Inflammatory macrophage treated with lipopolysaccharide for 4 hours (primary cell): ENCODE measurements at places on chromosomes 13 and 19.
A peak's percentile ranks its signal among the peaks of the same experiment; 100 is the strongest.

- no peak for DNase-seq
Measured at GRCh38 chr19:48656840-48657474, 11.0 kb upstream of the CA11 start.

GRCh38 chr19:17648097-17648660, 40.0 kb downstream of the UNC13A start:
- no peak for DNase-seq

DNA sequence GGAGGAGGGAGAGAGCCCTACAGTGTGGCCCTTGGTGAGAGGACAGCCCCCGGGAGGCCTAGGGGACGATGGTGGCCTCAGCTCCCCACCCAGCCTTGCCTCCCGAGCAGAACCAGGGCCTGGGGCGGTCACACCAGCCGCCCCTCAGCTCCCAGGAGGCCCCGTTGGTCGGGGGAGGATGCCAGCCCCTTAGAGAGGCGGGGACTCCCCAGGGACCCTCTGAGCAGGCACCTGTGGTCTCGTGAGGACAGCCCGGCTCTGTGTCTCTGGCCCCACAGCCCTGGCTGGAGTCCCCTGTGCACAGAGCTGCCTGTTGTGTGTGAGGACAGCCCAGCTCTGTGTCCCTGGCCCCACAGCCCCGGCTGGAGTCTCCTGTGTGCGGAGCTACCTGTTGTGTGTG, 158.8 kb downstream of the KDM4B start:
- no peak for DNase-seq

DNA sequence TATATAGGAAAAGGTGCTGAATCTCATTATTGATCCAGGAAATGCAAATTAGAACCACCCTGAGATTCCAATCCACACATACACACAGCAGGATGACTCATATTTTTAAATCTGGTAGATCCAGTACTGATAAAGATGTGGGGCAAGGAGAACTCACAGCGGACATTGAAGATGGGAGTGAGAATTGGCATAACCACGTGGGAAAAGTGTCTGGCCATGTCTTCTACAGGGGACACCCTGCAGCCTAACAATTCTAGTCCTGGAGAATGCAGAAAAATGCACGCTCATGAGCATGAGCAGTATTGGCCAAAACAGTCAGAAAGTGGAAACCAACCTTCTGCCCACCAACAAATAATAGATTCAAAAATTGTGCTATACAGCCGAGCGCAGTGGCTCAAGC, 13.5 kb upstream of the BCL3 start:
- no peak for DNase-seq

GRCh38 chr13:49319951-49320350, 72.2 kb downstream of the CDADC1 start:
- DNase-seq = no peak

DNA sequence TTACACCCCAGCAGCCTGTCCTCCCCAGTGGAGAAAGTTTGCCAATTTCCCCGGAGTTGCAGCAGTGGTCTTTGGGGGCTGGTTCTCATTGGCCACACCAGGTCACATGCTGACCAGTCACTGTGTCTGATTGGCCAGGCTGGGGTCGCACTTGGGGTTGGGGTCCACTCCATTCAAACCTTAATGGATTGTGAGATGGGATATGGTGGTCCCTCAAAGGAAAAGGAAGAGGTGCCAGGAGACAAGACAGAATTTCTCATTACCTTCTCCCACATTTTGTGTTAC, 3.4 kb downstream of the PPM1N start:
- peak; percentile 24 for DNase-seq

- no peak for DNase-seq
Measured at GRCh38 chr13:51997186-51997585, 14.1 kb downstream of the ATP7B start.

DNA sequence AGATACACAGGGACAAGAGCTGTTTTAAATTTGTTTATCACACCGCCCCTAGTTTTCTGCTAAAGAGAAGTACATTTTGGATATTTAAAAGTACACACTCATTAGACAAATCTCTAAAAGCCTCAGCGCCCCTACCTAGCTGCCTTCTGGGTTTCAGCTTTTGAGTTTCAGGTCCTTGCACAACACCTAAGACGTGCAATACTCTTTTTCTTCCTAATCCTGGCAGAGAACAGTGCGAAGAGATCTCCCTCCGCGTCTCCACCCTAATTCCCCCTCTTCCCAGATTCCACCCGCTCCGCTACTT, 421 bp upstream of the KLF5 start:
- no peak for DNase-seq

- DNase-seq = no peak
Measured at GRCh38 chr13:30037306-30037705, 186.9 kb upstream of the UBL3 start.

- DNase-seq = no peak
Measured at GRCh38 chr13:27367570-27367969, 56.8 kb upstream of the GTF3A start.

DNA sequence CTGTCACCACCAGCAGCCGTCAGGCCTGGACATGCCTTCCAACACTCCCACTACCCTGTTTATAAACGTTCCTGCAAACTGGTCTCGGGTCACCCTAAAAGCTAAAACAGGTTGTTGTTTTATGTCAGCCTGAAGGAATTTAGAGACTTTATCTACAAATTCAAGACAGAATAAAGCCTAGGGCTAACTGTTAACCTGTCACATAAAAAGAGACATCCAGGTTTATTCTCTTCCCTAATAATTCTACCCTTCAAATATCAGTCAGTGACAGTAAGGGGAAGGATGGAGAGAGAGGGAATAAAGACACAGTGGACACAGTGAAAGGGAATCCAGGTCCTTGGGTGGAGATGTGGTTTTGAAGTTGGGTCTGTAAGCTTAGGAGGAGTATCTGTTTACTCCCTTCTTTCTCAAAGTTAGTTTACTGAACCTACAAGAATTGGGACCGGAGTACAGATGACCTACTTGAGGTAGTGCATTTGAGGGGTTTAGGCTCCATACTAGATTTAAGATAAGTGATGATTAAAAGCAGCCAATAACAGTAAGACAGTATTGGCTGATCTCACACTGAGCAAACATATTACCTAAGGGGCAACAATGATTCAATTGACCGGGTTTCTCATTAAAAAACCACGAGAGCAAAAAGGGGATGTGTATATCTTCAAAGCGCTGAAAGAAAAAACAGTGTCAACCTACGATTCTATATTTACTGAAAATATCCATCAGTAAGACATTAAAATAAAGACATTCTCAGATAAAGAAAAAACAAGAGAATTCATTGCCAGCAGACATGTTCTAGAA, 142.7 kb downstream of the USP12 start:
- peak; percentile 3 for DNase-seq

- no peak for DNase-seq
Measured at GRCh38 chr19:7236153-7236552, 58.1 kb downstream of the INSR start.

GRCh38 chr13:57409656-57410055, 221.9 kb upstream of the PCDH17 start:
- no peak for DNase-seq

DNA sequence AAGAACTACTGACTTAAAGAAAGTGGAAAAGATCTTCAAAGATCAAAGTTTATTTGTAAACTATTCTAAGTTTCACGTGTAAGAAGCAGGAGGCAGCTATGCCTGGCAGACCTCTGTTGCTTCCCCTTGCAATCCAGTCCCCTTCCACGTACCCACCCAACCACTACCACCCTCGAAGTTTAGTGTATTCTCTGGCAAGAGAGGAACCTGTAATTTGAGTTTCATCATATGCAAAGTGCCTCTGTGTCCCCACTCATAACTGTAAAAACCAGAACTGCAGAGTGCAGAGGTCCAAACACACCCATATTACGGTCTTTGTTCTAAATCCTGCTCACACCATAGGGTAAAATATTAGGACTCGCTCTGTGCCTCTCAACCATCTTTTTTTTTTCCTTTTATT, 75.8 kb upstream of the FRY start:
- peak; percentile 61 for DNase-seq

- no peak for DNase-seq
Measured at GRCh38 chr13:81986308-81986707, 1645.4 kb upstream of the SPRY2 start.

DNA sequence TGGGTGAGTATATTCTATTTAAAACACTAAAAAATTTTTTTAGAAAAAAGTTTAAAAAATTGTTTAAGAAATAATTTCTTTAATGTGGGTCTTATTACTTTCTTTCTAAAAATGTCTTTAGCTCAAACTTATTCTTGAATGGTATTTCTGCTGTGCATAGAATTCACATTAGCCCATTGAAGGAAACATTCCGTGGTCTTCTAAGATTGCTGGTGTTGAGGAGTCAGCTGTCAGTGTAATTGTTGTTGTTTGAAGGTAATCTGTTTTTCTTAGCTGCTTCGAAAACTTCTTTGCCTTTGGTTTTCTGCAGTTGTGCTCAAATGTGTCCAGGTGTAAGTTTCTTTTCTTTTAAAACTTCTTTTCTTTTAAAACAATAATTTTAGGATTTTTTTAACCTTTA, 85.4 kb upstream of the KLF12 start:
- DNase-seq = no peak

DNA sequence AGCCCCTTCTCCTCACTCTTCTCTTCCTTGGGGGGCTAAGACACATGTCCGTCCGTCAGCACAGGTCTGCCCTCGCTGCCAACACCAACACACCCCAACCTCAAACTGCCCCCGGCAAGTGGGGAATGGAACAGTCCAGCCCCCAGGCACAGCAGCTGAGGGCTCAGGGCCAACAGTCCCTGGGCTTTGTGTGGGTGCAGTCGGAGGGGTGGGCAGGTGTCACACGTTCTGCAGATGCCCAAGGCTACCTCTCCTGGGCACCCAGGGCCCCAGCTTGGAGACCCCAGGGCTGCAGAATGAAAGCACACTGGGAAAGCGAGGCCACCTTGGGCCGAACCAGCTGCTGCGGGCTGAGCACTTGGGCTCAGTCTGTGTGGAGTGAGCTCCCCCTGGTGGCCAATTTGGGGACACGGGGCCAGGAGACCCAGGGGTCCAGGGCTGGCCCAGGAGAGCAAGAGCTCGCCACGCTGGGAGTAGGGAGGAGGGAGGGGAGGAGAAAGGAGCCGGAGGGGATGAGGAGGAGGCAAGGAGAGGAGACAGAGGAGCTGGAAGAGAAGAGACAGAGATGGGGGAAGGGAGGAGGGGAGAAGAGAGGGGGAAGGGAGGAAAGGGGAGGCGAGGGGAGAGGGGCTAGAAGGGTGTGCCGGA, 14.0 kb upstream of the ATP8B3 start:
- peak; percentile 56 for DNase-seq

DNA sequence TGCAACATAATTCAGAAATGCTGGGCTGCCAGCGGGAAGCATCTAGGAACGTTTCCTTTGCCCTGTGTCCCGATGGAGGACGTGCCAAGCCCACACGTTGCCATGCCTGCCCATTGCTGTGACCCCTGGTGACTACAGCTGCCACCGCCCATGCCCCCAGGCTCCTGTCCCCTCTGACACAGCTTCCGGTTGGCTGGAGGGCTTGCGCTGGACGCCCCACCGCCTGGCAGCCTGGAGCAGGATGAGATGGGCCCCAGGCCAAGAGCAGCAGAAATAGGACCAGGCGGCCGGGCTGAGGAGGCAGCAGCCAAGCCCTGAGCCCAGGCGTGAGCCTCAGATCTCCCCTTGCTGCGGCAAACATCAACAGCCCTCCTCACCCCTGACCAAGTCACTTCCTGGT, 125.9 kb downstream of the COL4A2 start:
- no peak for DNase-seq

DNA sequence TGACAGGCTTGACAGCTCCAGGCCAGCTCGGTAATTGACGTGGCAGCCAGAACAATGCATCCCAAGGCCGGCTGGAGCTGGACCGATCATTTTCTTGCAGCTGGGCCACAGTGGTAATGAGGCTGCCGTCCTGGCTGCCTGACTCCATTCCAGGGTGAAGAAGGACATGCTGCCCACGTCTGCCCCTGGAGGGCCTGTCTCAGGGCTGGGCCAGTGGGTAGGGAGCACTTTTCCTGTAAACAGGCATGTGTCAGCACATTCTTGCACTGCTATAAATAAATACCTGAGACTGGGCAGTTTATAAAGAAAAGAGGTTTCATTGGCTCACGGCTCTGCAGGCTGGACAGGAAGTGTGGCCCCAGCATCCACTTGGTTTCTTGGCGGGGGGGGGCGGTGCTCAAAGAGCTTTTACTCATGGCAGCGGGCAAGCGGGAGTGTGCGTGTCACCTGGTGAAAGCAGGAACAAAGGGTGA, 38.1 kb upstream of the KCTD15 start:
- DNase-seq = no peak

GRCh38 chr19:3671680-3672574, 28.3 kb downstream of the PIP5K1C start:
- peak; percentile 73 for DNase-seq

- DNase-seq = no peak
Measured at GRCh38 chr13:20968745-20969144, 66.2 kb upstream of the XPO4 start.

GRCh38 chr19:28727480-28728159, 485.3 kb downstream of the UQCRFS1 start:
- DNase-seq = no peak

DNA sequence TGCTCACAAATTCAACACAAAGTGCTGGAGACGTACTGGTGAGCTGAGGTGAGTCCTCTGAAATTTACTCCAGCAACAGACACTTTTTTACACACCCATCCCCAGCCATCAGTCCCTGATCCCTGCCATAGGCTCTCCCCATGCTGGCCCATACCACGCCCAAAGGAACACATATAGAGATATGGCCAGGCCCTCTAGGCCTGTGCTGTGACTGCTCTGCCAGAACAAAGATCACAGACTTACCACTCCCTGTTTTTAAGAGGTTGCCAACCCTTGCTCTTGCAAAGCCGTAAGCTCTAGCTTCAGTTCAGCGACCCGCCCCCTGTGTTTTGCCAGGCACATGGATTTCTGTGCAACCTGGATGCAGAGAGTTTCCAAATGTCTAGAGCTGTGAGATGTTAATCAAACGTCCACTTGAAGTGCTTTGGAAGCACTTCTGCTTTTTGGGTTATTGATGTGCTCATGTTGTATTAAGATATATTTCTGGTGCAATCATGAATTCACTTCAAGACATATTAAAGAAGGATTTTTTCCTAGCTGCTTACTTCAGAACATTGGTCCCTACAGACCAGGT, 59.7 kb downstream of the DLEU7 start:
- DNase-seq = peak; percentile 18

GRCh38 chr13:74287724-74288169, 153.5 kb upstream of the KLF12 start:
- DNase-seq = peak; percentile 59

GRCh38 chr19:10643172-10643967, 10.8 kb upstream of the ILF3 start:
- DNase-seq = no peak
